ENCODE measurements at places on chromosomes 5 and 9.

DNA sequence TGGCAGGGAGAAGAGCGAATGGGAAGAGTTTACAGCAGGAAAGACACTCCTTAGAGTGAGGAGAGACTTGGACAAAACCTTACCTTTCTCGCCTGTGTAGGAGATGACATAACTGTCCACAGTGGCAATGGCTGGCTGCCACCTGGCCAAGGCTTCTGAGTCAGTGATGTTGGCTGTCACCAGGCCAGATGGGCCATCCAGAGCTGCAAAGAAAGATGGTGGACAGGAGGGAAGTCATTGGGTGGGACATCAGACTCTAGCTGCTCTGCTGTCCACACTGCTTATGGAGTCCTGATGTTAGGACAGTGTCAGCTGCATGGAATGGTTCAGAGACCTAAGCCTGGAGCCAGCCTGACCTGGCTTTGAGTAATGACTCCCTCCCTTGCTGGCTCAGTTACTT is 79.8 kb downstream of the TNC start:
- no peak for DNase-seq

- no peak for DNase-seq
These were observed 39.8 kb downstream of the ASS1 start for GRCh38 chr9:130484362-130485072.

GRCh38 chr5:125323613-125324012 is 577.2 kb upstream of the ZNF608 start:
- peak; percentile 44 for DNase-seq

DNA sequence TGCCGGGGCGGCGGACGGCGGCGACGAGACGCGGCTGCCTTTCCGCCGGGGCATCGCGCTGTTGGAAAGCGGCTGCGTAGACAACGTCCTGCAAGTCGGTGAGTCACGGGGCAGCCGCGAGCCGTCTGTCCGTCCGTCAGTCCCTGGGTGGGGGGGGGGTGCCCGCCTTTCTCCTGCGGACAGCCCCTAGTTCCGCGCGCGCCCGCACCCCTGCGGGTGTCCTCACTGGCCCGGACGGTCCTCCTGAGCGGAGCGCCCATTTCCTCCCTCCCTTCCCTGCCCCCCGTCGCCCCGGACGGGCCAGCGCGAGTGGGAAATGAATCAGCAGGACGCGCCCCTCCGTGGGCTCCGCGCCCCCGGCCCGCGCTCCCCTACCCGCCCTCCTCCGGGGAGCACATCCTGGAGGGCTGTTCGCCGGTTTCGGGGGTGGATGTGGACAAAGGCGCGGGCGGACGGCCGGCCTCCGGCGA is 828 bp downstream of the ZSWIM6 start:
- DNase-seq, result peak; percentile 80

DNA sequence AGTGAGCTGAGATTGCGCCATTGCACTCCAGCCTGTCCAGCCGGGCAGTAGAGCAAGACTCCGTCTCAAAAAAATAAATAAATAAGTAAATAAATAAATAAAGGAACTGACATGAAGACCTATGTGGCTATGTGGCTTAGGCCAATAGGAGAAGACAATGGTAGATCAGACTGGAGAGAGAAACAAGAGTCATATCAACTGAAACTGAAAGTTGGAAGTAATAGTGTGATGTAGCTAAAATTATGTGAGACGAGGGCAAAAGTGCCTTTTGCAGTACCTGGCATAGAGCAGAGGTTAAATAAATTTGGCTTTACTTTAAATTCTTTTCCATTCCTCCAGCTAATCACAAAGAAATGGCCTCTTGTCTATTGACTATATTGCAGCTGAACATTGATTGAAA is 7.3 kb downstream of the FBP2 start:
- no peak for DNase-seq

GRCh38 chr5:37816883-37817282 is 23.0 kb downstream of the GDNF start:
- peak; percentile 79 for DNase-seq

- peak; percentile 55 for DNase-seq
These were observed 307.6 kb downstream of the CWC27 start for GRCh38 chr5:65076251-65076869.

- DNase-seq, result no peak
These were observed 3.7 kb downstream of the NAA35 start for GRCh38 chr9:85944672-85945071.

GRCh38 chr9:94981723-94982090 is 255.2 kb downstream of the AOPEP start:
- DNase-seq, result no peak

DNA sequence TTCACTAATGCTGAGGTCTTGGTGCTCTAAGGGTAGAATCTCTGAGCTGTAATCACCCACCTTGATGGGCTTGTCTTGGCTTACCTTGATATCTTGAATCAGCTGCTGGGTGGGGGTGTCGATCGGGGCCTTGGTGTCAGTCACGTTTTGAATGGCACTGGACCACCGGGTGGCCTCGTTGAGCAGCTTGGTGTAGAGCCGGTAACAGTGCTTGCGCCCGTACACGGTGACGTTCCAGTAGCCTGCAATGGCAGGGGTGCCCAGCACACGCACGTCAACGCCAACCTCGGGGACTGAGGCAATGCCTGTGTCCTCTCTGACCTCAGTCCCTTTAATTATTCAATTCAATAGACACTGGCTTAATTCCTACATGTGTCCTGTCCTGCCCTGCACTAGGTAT is 63.1 kb upstream of the RETREG1 start:
- no peak for DNase-seq

GRCh38 chr5:176817369-176817840 is 7.0 kb downstream of the UNC5A start:
- no peak for DNase-seq

GRCh38 chr9:107484117-107484723 is 5.3 kb downstream of the KLF4 start:
- peak; percentile 81 for DNase-seq

DNA sequence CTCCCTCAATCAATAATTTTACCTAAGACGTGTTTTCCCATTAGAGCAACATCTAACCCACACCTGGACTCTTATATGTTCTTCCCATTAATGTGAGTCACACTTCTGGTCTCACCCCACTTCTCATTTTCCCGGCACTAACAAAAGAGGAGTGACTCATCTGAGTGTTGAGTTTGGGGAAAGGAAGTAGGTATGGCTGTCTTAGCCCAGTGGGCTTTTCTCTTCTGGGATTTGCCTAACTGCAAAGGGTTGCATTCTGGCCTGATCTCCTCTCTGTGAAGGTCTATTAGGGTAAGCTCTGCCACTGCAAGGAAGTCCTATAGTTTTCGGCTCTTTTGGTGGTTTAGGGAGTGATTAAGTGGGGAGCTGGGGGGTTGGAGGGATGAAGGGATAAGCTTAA is 195.6 kb downstream of the KIAA0825 start:
- DNase-seq, result no peak

DNA sequence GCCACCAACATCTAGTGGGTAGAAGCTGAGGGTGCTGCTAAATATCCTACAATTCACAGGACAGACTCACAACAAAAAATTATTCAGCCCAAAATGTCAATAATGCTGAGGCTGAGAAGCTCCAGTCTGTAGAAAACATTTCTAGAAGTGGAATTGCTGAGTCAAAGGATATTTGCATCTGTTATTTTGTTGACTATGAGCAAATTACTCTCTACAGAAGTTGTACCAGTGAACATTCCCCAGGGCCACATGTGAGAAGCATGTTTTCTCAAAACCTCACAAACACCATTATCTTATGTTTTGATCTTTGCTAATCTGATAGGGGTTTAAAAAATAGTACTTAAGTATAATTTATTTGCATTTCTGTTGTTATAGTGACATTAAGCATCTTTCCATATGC is 15.4 kb downstream of the ITK start:
- DNase-seq, result no peak

DNA sequence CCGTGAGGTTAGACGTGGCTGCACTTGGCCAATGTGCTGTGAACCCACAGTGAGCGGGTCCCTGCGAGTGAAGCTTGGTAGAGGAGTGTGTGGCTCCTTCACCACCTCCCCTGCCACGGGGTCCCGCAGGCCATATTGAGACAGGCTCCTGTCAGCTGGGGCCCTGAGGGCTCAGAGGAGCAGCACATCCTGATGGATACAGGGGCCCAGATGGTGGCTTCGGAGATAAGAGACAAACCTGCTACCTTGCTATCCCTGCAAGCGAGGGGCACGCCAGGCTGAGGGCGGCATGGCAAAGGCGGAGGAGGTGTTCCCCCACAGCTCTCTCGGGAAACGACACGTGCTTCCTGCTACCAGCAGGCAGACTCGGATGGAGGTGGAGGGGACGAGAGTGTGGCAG is 33.1 kb downstream of the SLC6A3 start:
- DNase-seq, result no peak

GRCh38 chr5:147504011-147504410 is 5.9 kb downstream of the DPYSL3 start:
- DNase-seq, result peak; percentile 77

DNA sequence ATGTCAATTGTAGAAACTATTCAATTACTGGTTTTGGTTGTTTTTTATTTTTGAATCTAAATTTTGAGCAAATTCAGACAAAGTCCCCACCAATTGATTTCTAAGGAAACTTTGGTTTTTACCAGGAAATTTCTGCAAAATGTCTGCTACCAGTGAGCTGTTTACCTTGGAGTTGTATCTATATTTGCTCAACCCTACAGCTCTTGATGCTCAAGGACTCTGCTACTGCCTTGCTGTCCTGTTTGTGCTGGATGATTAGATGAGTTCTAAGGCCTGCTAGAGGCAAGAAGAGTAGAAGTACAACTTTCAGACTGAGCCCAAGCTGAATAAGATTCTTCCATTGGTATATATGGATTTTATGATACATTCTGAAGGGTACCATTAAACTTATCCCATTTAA is 42.6 kb upstream of the KIF2A start:
- DNase-seq, result no peak

DNA sequence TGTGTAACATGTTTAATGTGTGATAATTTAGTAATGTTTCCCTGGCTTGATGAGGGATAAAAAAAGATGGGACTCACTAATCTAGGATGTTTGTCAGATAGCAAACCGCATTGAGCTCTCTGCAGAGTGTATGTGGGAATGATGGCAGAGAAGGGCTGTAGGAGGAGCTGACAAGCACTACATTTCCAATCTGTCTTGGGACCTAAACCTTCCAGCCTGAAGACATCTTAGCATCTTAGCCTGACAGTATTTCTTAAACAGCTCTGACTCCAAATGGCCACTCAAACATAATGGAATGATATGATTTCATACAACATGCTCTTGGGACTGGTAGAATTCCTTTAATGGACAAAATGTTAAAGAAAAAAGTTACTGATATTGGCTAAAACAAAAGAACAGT is 116.7 kb downstream of the PPP2R2B start:
- no peak for DNase-seq

- DNase-seq, result peak; percentile 27
These were observed 154.1 kb downstream of the ARHGAP26 start for GRCh38 chr5:142924135-142924883.

- no peak for DNase-seq
These were observed 34.4 kb downstream of the DOCK8 start for GRCh38 chr9:249025-249424.

DNA sequence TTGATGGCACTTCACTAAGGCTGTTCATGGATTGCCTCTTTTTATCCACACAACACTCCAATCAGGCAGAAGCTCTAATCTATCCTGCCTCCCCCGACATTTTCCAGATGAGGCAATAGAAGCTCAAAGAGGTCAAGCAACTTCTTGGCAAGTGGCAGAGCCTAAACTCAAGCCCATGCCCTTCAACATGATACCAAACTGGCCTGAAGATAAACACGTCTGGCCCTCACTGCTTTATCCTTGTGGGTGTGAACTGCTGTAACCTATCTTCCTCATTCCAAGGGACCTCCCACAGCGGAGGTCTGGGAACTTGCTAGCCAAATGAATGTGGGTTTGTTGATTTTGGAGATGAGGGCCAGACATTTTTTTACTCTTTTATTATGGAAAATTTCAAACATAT is 9.5 kb downstream of the SLC35A4 start:
- DNase-seq, result peak; percentile 29

DNA sequence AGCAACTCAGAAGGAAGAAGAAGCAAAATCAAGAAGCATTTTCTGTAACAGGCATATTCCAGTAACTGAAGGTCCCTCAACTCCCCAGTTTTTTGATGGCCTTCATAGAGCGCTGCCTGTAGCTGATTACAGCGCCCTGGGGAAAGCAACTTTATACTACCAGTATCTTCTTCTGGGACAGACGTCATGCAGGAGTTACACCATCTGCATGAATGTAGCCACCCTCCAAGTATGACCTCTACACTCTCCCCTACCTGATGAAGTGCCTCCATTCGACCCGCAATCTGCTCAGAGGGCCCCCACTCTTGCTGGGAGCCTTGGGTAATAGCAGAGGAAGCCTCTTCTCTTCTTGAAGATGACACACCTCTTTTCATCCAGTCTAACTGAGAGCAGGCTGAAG is 21.0 kb upstream of the SH3TC2 start:
- DNase-seq, result no peak

DNA sequence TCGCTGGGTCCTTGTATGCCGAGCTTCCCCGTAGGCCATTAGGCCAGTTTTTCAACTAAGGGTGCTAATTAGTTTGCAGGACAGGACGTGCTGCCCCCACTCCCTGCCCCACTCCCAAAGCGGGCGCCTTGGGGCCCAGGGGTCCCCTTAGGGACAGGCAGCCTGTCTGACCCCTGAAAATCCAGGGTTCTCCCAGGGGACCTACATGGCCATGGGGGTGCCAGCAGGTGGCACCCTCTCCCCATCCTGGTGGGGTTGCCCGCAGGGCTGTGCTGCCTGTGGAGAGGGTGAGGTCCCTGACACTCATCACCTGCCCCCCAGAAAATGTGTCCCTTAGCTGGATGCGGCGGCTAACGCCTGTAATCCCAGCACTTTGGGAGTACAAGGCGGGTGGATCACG is 8.5 kb upstream of the CCDC187 start:
- DNase-seq, result peak; percentile 74

- peak; percentile 45 for DNase-seq
These were observed 152.1 kb downstream of the CRB2 start for GRCh38 chr9:123508048-123508447.

- DNase-seq, result no peak
These were observed 97.3 kb upstream of the GOLGA1 start for GRCh38 chr9:125038166-125038565.

DNA sequence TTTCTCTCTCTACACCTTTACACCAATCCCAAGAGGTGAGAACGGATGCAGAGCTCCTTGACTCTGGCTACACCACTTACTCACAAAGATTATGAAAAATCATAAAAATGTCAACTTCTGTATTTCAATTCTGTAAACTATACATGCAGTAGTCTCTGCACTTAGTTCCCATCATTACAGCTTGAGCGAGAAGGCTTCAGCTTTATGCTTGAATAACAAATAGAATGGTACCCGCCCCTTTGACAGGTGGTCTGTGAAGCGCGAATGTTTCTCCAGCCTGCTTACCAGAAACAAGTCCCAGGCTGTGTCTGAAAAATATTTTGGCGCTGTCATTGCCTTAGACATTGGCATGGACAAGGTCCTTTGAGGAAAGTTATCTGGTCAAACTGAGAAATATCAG is 562.4 kb upstream of the CLINT1 start:
- no peak for DNase-seq

GRCh38 chr5:142874540-142874939 is 104.4 kb downstream of the ARHGAP26 start:
- peak; percentile 60 for DNase-seq

- DNase-seq, result no peak
These were observed 137.3 kb upstream of the PITX1 start for GRCh38 chr5:135171336-135171735.

Data from EH (cell line).